ENCODE measurements at places on chromosomes 11 and 22.

DNA sequence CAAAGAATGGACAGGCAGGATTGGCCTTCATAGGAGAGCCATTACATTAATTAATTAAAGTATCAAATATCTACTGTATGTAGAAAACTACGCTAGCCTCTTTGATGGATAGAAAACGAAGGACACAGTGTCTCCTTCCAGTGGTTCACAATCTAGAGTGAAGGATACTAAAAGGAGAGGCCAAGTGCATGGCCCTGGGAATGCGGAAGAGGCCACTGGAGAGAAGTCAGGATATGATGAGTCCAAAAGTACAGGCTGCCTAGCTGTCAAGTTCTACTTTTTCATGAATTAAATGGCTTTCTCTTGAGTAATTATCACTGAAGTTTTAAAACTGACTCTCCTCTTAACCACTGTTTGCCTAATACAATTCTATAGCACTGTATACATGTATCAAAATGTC lies 41.9 kb downstream of the ATG16L2 start:
- no peak for DNase-seq

DNA sequence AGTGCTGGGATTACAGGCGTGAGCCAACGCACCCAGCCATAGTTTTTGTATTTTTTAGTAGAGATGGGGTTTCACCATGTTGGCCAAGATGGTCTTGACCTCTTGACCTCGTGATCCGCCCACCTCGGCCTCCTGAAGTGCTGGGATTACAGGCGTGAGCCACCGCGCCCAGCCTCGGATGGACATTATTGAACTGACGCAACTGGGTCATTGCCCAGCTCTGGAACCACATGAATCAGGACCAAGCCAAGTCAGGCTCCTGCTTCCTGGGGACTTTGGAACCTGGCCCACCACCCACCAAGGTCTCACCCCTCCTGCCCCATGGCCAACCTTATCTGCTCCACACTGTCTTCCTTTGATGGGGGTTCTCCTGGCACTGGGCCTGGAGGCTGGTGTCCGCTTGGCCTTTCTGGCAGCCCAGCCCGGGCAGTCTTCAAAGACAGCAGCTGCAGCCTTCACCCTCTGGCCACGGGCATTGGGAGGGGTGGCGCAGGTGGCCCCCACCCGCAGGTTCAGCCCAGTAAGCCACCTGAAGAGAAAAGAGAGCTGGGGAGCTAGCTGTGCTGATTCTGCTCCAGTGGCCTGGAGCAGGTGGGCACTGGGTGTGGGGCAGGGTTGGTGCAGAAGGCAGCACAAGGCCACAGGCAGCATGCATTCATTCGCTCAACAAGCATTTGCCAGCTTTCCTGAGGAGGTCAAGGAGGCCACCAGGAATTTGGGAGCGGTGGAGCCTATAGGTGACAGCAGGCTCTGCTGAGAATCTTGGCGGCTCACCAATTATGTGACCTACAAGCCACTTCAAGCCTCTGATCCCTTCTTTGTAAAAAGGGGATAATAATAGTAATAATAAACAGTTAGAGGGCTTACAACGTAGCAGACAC lies 5.7 kb downstream of the CHADL start:
- DNase-seq, result no peak

- DNase-seq, result peak; percentile 55
Observed at GRCh38 chr11:575313-575995, 816 bp upstream of the PHRF1 start.

GRCh38 chr22:32286290-32286840 lies 31.2 kb upstream of the SLC5A4 start:
- DNase-seq, result no peak

DNA sequence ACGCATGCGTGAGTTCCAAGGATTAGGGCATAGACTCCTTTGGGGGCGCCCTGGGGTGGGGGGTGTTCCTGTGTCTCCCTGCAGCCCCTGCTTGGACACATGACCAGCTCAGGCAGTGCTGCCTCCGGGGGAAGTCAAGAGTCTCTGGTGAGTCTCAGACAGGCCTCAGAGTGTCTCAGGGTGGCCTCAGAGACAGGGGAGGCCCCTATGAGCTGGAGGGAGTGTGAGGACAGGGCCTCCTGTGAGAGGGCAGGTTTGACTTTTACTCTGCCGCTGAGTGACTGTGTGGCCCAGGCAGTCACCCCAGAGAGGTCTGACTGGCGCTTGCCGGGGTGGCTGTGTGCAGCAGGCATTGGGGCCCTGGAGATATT lies 41.2 kb upstream of the KCNQ1OT1 start:
- no peak for DNase-seq

DNA sequence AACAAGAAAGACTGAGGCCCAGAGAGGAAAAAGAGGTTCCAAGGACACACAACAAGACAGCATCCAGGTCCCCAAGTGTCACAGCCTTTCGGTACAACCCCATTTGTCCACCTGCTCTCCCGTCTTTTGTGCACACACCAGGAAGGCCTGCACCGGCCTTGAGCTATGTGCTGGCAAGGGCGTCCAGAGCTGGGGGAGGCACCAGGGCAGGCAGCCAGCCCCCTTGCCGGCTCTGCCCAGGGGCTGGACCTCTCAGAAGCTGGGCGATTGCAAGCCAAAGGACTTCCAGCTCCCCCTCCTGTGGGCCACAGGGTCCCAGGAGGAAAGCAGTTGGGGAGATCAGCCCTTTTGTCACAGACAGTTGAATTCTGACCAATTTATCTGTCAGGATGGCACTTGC lies 210.5 kb downstream of the MN1 start:
- DNase-seq, result no peak

- no peak for DNase-seq
Observed at GRCh38 chr11:13851691-13852090, 110.8 kb upstream of the SPON1 start.

DNA sequence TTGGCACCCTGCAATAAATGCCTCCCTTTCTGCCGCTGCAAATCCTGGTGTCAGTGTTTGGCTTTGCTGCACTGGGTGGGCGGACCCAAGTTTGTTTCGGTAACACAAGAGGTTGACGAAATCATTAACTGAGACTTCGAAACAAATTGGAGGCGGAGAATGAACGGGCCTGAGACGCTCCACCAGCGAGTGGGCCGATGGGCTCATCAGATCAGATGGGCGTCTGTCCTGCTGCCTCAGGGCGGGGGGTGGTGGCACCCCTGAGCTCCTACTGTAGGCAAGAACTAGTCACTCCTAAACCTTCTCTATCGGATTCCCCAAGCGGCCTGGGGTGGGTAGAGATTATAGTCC lies 918 bp upstream of the CAPN5 start:
- no peak for DNase-seq

GRCh38 chr22:39205344-39206021 lies 39.3 kb downstream of the PDGFB start:
- no peak for DNase-seq

- peak; percentile 17 for DNase-seq
Observed at GRCh38 chr11:102810950-102811660, 13.1 kb upstream of the MMP1 start.

GRCh38 chr11:65310736-65311135 lies 3.9 kb upstream of the CDC42EP2 start:
- DNase-seq, result no peak

- DNase-seq, result no peak
Observed at GRCh38 chr11:29300420-29300819, 716.4 kb downstream of the KCNA4 start.

DNA sequence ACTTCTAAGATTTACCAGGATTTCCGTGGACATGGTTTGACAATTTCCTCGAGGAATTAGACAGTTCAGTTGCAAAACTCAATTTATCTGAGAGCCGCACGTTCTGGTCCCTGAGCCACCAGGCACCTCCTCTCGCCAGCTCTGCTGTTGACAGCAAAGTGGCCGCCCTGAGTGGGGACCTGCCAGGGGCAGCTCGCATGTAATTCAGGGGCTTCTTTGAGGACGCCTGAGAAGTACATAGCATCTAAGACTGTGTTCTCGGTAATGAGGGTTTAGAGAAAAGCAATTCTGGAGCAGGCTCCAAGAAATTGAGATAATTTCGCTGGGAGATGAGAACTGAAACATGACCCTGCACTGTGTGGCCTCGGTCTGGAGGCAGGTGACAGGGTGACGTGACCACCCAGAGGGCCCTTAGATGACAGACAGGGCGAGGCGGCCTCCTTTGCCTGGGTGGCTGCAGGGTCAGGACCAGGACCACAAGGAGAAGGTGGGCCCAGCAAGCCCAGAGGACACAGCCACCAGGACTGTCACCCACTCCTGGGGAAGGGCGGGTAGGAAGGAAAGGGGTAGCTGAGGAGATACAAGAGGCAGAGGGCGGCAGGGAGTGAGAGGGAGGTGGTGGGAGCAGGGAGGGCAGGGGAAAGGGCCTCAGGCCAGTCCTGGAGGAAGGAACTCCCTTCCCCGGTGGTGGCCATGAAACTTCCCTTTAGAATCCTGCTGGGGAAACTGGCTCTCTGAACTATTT lies 55.0 kb downstream of the RTL6 start:
- no peak for DNase-seq

DNA sequence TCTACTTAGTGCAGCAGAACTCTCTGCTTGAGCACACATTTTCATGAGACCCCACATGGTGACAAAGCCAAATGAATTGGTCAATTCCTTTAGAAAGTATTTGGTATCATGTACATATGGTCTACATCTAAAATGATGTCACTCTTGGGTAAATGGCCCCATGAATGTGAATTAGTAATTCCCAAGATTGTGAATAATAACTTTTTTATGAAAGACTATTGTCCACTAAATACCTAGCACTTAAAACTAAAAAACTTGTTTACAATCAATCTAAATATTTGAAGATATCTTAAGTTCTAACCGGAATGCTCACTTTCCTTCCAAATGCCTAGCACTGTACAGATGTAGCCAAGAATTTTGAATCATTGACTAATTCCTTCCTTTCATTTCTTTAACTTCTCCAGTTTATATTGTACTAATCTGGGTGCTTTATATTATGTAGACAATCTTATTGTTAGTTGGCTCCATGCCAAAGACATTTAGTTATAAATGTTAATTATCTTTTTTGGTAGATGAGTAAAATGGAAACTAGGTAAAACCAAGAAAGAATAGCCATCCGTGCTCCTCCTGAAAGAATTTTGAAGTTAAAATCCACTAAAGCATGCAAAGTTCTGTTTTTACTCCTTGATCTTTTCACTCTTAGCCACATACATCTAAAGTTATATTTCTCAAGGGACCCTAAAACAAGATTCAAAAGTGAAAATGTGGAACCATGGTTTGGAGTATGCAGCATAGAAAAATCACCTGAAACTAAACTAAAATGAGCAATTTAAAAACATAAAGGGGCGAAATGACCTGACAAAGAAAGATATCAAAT lies 145.0 kb upstream of the ARHGAP20 start:
- DNase-seq, result no peak

- no peak for DNase-seq
Observed at GRCh38 chr11:26199331-26200095, 132.4 kb upstream of the ANO3 start.

DNA sequence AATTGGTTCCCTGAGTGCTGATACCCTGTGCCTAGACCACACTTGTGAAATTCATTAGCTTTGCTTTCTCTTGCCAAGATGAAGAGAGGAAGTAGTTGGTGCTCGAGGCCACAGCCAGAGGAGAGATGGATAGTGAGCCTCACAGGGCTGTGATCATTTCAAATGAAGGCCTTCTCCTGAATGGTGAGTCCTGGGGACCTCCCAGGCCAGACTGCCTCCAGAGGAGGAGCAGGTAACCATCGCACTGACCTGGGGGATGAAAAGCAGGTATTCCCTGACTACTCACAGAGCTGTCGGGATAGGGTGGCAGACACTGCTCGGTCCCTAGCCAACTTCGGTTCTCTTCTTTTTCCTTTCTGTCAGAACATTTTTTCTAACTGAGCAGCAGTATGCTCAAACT lies 4.8 kb upstream of the FXYD6 start:
- DNase-seq, result no peak

DNA sequence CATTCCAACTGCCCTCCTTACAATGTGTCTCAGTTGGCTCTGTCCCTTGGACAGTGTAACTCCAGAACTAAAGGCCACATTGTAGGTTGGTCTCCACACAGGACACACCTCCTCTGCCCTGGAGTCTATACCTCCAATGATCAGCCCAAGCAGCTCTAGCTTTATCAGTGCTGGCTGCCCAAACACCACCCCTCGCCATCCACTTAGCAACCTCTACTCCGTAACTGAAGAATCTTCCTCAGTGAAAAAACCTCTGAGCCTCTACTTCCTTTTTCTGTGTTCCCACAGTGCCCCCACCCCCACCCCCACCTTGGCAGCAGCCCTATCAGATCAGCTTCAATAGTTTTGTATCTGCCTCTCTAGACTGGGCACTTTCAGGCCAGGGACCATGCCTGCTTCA lies 33.4 kb downstream of the SERPINH1 start:
- DNase-seq, result no peak

- no peak for DNase-seq
Observed at GRCh38 chr22:44554411-44554810, 56.4 kb upstream of the RTL6 start.
